T47D (cell line): ENCODE measurements at places on chromosomes 4 and X.

- DNase-seq: no peak
Observed at GRCh38 chr4:52843351-52843750, 18.8 kb upstream of the RASL11B start.

DNA sequence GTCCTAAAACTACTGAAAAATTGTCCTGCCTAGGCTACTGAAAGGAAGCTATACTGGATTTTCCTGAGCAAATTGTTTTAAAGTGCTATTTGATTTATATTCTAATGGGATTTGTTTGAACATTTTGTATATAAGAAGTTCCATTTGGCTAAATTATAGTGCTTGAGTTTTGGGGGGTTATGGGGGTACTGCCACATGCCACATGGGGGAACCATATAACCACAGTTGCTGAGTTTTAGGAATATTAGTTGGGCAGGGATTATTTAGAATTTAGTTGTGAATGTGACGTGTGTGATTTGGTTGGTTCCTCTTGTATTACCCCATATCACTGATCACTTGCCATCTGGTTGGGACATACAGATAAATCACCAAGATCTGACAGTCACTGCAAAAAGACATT is 224.5 kb upstream of the TAPT1 start:
- no peak for DNase-seq

DNA sequence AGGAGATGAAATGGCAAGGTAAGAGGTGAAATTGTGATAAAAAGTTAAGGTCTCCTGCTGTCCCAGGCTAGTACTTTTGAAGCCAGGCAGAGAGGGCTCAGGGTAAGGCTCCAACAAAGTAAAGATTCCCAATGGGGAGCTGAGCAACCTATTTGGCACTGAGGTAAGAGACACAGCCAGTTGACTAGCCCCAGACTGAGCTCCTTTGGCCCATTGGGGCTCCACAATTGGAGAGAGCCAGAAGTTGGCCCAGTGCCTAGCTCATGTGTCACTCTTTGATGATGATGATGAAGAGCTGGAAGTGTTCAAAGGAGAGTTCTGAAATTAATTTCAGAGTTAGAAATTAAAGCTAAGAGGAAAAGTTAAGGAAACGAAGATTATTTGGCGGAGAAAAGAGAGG is 94.6 kb downstream of the RLIM start:
- DNase-seq: no peak

GRCh38 chrX:40465735-40466551 is 114.8 kb upstream of the ATP6AP2 start:
- no peak for DNase-seq

- DNase-seq: no peak
Observed at GRCh38 chrX:21947671-21948070, 7.2 kb downstream of the SMS start.

GRCh38 chr4:70713453-70714078 is 8.2 kb upstream of the RUFY3 start:
- DNase-seq: no peak

- no peak for DNase-seq
Observed at GRCh38 chr4:70885174-70885573, 17.0 kb upstream of the MOB1B start.

DNA sequence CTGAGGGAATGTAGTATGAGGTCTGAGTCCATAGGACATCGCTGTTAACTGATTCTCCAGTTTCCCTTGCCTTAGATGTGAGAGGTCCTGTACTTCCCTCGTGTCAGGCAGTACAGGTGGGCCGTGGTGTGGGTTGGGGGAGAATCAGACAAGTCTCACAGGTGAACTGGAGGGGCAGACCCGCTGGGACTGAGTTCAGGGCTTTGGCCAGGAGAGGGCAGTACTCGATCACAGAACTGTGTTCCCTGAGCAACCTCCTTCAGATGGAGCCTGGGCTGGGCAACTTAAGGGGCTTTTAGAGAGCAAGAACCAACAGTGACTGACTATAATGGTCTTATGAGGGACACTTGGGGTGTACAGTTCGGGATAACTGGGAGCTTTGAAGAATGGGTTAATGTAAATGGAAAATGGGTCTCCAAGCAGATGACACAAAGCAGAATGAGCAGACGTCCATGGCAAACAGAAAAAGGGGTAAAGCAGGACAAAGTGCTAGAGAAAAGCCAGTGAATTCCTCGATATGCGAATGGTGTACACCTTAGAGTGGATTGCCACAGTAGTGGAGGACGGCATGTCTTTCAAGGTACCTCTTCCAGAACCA is 83.6 kb downstream of the CCNG2 start:
- peak; percentile 38 for DNase-seq

DNA sequence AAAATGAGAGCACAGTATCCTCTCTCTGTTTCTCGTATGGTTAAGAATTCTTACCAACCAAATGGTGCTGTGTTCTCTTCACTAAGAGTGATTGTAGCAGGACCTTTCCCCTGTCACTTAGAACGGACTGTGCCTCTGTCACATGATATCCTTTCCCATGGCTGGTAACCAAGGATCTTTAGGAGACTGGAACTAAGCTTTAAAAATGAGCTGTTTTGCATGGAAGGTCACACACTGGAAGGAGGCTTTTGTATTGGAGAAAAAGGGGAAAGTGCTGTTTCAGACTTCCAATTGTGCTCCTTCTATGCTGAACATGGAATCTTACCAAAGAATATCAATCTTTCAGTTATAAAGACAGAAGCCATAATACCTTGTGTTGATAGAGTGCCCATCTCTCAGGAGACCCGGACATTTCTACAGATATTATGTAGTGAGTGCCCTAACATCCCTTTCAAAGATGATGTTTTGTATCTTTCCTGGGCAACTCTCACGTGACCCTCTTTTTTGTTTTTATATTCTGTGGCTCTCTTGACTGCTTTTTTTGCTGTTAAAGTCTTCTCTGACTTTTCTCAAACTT is 148.6 kb downstream of the SLC4A4 start:
- no peak for DNase-seq

DNA sequence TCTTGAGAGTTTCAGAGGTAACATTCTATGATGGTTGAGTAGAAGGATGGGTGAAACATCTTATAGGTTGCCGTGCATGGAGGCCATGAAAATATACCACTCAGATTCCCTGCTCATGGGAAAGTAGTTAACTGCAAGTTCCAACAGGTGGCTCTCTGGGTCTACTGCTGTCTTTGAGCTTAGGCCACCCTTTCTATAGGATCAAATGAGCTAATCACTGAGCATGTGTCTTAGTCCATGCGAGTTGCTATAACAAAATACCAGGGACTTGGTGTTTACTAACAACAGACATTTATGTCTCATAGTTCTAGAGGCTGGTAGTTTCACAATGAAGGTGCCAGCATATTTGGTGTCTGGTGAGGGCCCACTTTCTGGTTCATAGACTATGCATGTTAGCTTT is 144.8 kb upstream of the UNC5C start:
- DNase-seq: no peak

DNA sequence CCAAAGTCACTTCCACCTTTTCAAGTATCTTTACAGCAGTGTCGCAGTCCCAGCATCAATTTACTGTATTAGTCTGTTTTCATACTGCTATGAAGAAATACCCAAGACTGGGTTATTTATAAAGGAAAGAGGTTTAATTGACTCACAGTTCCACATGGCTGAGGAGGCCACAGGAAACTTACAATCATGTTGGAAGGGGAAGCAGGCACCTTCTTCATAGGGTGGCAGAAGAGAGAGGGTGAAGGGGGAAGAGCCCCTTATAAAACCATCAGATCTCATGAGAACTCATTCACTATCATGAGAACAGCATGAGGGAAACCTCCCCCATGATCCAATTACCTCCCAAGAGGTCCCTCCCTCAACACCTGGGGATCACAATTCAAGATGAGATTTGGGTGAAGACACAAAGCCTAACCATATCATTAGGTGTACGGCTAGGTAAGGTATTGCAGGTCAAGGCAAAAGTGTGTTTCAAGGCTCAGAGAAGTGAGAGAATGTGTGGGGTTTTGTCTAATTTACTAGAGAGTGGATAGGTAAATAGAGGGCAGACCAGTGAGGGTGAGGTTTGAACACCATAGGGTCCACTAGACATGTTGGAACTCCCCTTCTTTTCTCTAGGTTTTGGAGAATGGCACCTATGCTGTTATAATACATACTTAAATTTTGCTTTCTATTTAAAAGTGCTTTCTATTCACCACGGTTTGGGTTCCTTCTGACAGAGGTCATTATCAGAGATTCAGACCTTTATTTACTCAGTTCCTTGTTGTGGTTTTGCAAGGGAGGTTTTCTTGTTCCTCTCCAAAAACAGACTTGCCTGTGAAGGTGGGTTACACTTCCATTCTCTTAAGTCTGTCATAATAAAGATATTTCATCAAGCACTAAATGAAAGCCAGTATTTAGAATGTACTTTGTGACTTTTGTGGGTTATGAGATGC is 186.6 kb downstream of the CPEB2 start:
- DNase-seq: no peak

DNA sequence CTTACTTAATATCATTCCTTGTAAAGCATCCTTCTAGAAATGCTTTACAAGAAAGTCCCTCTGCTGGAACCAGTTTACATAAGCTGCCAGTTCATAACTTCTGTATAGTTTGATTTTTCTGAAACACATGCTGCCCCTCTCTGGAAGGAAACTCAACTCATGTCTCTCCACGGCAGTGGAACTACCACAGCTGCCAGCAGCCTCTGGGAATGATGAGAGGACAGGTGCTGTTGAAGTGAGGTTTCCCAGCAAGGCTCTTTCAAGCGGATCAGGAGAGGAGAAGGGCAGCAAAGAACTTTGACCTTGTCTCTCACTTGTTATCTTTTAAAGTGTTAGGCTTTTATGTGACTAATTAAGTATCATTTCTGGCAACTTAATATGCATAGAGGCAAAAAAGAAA is 7.3 kb downstream of the GRPR start:
- no peak for DNase-seq

DNA sequence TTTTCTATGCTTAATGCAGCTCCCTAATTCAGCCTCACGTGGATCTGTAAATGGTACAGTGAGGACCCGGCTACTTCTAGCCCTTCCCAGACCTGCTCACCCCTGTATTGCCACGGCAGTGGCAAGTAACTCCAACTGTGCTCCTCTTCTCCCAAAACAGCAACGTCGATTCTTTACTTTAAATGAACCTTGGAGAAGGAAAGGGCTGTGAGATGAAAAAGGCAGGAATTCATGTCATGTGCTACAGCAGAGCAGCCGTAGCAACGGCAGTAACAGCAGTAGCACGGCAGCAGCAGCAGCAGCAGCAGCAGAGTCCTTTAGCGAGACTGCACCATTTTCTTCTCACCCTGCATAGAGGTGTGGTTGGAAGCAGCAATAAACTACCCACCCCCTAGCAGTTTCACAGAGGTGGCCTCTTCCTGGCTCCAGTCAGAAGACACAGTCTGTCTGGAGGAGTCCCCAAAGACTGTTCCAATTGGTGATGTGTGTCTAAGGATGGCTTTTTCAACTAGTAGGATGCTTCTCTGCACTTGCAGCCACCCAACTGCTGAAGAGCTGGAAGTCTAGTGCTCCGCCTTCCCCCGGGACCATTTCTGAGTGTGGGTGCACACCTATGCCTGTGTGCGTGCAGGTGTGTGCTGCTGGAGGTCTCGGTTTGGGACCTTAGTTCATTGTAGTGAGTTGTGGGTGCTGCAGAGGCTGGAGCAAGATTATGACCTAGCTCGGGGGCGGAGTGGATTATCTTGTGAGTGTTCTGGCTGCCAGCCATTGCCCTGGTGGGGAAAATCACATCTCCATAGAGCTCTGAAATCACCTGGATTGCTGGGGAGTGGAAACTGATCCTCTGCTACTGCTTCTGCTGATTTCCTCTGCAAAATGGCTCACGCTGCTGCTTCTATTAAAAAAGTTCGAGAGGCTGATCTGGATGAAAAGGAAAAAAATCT is 67.2 kb downstream of the ANK2 start:
- no peak for DNase-seq

DNA sequence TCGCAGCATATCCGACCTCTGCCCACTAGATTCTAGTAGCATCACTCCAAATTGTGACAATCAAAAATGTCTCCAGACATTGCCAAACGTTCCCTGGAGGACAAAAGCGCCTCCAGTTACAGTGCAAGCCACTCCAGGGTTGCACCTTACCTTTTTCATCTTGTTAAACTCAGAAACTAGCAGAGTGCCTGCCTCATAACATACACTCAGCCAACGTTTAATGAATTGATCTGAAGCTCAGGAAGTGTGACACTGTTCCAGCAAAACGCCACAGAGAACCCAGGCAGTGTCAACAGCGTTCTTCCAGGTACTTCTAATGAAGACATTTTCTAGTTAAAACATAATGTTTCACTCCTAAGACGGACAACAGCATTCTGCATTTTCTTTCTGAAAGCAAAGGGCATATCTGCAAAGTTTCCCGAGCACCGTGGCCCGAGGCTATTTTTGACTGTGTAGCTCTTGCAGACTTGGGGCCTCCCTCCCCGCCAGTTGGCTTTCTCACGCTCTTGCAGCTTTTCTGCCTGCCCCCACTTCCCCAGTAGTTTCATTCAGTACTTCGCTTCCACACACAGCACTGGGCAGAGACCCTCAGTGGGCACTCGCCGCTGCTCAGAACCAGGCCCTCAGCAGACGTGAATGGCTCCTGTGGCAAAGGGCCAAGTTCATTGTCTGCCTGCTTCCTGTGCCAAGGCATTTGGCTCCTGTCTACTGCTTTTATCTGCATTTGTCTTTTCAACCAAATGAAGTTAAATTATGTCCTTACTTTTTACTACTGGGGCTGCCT is 133.4 kb upstream of the TTC29 start:
- DNase-seq: no peak

GRCh38 chr4:187016101-187016500 is 292.4 kb upstream of the FAT1 start:
- DNase-seq: no peak

- no peak for DNase-seq
Observed at GRCh38 chr4:107153228-107153627, 117.1 kb upstream of the DKK2 start.

- DNase-seq: no peak
Observed at GRCh38 chr4:109290918-109291317, 11.5 kb downstream of the COL25A1 start.

- no peak for DNase-seq
Observed at GRCh38 chrX:35841872-35842271, 43.7 kb downstream of the MAGEB16 start.

GRCh38 chr4:177281351-177281909 is 28.2 kb upstream of the NEIL3 start:
- no peak for DNase-seq

DNA sequence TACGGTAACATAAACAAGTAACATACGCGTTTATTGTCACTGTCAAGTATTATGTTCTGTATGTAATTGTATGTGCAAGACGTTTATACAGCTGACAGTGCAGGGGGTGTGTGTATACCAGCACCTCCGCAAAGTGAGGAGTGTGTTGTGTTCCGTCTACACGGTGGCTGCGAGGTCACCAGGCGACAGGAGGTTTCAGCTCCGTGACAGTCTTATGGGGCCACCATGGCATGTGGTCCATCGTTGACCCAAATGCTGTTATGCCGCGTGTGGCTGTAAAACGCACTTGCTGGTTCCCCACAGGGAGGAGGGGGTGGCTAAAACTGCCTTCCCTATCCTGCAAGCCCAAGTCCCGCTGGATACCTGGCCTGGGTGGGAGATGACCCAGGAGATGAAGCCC is 25.0 kb downstream of the NSG1 start:
- no peak for DNase-seq

- no peak for DNase-seq
Observed at GRCh38 chr4:94762326-94762725, 4.6 kb downstream of the BMPR1B start.
